ENCODE measurements at places on chromosomes 4 and X.

DNA sequence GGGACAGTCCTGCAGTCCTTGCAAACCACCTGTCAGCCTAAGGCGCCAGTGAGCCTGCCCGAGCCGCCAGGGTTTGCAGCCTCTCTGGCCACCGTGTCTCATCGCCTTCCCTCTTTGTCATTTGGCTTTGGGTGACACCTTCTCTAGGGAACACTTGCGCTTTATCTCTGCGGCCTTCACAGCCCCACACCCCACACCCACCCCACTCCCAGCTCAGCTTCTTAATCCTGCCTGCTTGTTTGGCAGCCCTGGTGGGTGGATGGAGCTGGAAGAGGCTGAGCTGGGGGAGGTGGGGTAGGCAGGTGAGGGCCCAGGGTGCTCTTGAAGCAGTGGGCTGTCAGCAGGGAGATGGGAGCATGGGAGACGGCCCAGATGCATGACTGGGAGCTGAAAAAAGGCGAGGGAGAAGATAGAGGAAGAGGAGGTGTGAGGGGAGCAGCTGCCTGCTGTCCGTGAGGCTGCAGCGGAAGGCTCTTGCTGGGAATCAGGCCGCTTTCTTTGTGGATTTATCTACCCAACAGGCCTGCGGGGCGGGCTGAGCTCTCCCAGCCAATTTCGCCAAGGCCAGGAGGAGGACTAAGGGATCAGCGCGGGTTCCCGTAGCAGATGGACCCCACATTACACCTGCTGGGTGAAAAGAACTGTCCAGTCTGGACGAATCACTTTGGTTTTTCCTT lies 97.5 kb upstream of the STOX2 start:
- no peak for DNase-seq

- DNase-seq = no peak
Observed at GRCh38 chrX:111006116-111006515, 89.9 kb upstream of the PAK3 start.

DNA sequence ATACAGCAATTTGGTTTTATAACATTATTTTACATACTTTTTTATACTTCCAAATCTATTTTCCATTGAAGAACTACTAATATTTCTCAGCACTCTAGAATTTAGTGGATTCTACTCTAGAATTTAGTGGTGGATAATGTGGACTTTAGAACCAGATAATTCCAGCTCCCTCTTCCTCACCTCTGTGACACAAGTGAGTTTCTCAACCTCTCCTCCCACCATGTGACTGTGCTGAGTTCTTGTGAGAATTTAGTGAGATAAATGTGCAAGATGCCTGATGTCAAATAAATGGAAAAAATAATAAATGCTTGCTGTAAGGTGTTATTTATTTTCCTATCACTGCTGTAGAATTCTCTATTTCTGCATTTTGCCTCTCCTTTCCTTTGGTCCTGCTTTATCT lies 107.3 kb downstream of the CPEB2 start:
- no peak for DNase-seq

GRCh38 chr4:17823871-17824669 lies 13.3 kb downstream of the NCAPG start:
- DNase-seq = no peak

DNA sequence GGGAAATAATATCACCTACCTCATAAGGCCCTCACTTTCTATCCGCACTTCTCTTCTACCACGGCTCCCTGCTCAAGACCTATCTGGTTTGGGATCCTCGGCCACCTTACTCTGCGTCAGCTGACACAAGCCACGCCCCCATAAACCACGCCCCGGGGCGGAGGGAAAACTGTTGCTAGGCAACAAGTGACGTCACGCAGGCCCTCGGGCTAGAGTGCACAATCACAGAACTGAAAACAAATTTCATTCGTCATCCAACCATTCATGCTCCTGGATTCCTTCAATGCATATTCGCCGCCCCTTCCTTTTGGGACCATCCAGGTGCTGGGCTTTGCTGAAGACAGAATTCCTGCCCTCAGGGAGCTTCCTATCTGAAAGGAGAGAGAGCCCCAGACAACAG lies 66.3 kb downstream of the SMC1A start:
- no peak for DNase-seq

DNA sequence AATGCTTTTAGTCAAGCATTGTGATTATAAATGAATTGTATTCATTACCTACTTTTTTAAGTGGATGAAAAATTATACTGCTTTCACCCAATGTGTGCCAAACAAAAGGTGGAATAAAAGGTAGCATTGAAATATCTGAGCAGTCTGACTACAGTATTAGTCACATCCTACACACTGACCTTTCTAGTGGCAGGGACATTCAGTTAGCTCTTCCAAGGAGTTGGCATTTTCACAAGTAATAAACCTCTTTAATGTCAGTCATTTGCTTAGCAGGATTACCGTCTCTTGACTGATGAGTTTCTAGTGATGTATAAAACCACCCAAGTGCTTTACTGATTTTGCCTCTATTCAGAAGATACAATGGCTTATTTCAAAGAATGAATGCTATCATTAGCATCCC lies 687.9 kb downstream of the ARAP2 start:
- no peak for DNase-seq

DNA sequence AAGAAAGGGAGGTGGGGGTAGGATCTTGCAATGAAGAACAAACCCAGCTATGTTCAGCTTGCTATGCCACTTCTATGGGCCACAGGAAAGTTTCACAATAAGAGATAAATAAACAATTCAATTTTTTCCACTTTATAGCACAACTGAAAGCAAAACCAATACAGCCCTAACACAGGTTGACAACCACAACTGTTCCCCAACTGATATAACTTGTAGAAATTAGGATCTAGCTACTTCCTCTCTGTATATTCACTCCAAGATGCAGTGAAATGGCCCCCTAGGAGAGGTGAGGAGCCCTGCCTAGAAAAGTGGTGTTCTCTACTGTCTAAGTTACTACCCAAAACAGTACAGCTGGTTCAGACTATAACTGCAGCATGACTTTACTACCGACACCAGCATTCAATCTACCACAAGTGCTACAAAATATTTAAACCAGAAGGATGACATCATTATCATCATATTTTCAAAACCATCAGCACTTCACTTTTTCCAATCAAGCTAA lies 77.0 kb downstream of the FBXW7 start:
- no peak for DNase-seq

DNA sequence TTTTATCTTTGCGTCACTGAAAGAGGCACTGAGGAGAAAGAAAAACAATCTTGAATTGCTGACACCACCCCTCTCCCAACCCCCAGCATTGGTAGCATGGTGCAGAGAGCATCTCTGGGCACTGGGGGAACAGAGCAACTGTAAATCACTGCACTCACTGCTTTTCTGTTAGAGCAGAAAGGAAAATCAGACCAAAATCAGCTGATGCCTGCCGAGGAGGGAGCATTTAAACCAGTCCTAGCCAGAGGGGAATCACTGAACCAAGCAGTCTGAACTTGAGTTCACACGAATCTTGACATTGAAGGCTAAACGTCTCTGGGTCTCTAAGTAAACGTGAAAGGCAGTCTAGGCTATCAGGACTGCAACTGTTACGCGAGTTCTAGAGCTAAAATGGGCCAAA lies 205.8 kb downstream of the SPANXN4 start:
- no peak for DNase-seq

- DNase-seq = no peak
Observed at GRCh38 chr4:4418676-4419390, 31.9 kb downstream of the NSG1 start.

- no peak for DNase-seq
Observed at GRCh38 chr4:122619611-122620010, 1.3 kb downstream of the IL21 start.

DNA sequence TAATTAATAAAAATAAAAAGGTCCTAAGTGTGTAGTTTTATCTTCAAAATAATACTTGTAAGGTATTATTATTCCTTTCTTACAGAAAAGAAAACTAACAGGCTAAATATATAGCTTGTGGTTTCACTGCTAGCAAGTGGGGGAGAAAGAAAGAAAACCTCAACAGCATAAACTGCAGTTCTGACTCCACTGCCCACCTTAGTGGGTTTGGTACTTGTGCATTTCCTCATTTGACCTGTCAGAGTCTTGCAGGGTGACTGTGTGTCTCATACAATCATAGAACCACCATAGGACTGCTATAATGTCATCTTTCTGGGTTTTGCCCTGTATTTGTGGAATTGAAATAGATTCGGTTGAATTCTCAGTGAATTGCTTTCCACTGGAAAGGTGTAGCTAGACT lies 94.7 kb upstream of the PUDP start:
- DNase-seq = no peak

- peak; percentile 69 for DNase-seq
Observed at GRCh38 chr4:48047421-48047844, 30.9 kb downstream of the NIPAL1 start.

DNA sequence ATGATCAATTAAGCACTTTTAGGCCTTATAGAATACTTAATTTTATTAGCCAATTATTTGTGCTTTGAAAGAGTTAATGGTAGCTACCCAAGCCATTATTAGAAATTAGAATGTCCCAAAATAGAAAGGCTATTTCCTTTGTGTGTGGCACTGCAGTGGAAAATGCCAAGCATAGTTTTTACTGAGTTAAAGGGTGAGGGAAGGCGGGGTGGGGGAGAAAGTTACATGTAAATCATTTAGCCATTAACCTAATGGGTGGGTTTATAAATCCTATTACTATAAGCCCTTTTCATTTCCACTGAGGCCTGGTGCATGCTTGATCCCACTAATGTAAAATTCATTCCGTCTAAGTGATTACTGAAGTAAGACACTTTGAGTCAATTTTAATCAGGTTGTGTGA lies 105.8 kb downstream of the POLA1 start:
- DNase-seq = no peak

- DNase-seq = no peak
Observed at GRCh38 chr4:62359441-62360155, 1159.5 kb downstream of the ADGRL3 start.

- no peak for DNase-seq
Observed at GRCh38 chrX:44439242-44439794, 95.8 kb upstream of the EFHC2 start.

DNA sequence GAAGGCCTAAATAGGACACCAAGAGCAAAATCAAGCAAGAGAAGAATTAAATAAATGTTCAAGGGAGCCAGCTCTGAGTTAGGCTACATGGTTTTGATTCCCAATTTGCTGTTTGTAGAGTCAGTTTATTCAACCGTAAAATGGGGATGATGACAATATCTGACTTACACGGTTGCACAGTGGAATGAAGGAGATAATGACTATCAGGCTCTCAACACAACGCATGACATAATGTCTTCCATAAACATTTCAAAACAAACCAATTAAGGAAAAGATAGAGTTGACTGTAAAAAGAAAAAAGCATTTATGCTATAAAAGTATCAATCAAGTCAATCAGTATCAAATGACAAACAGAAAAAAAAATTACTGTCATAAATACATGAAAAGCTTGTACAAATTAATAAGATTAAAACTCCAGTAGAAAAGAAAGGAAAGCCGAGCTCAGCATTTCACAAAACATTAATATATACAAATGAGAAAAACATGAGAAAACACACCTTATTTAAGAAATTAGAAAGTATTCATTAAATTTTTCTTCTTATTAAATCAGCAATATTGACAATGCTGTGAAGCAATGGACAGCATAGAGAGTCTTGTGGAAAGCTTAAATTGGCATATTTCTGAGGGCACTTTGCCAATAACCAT lies 179.0 kb downstream of the SCFD2 start:
- DNase-seq = no peak

- no peak for DNase-seq
Observed at GRCh38 chr4:28966982-28967381, 1753.2 kb upstream of the PCDH7 start.
